Kidney epithelial cell (primary cell): ENCODE measurements at places on chromosomes 7 and 10.
A peak's percentile ranks its signal among the peaks of the same experiment; 100 is the strongest.

- peak; percentile 95 for DNase-seq
Measured at GRCh38 chr10:117653170-117653515, 110.6 kb downstream of the EMX2 start.

DNA sequence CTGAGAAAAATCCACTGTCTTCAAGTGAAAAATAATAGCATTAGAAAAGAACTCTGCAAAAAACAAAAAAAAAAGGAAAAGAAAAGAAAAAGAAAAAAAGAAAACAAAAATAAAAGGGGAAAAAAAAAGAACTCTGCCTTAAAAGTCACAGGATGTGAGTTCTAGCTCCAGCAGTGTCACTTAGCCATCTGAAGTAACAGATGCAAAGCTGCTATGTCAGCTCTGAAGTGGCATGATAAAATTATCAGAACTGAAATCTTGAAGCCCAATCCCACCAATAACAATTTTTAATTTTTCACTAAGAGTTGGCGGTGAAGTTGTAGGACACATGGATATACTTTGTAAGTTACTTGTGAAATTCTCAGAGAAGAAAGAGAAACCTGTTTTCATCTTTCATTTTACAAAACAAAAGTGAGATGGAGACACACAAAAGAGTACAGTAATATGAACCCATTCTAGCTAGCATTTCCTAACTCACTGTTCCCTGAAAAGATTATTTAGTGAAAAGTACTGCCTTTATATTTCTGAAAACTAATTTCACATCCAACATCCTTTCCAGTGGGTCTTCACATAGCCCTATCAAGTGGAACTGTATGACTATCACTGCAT lies 103.5 kb downstream of the ELAPOR2 start:
- DNase-seq: no peak

DNA sequence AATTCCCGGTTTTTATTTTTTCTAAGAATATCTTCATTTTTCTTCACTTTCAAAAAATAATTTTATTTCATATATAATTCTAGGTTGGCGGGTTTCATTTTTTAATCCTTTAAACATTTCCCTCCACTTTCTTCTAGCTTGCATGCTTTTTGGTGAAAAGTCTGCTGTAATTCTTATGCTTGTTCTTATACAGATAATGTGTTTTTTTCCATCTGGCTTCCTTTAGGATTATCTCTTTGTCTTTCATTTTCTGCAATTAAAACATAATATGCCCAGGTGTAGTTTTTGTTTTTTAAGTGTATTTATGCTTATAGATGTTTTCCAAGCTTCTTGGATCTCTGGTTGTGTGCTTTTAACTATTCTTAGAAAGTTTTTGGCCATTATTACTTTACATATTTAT lies 341.3 kb upstream of the SEMA3C start:
- DNase-seq: no peak

- no peak for DNase-seq
Measured at GRCh38 chr7:66277492-66277891, 72.4 kb downstream of the TPST1 start.

DNA sequence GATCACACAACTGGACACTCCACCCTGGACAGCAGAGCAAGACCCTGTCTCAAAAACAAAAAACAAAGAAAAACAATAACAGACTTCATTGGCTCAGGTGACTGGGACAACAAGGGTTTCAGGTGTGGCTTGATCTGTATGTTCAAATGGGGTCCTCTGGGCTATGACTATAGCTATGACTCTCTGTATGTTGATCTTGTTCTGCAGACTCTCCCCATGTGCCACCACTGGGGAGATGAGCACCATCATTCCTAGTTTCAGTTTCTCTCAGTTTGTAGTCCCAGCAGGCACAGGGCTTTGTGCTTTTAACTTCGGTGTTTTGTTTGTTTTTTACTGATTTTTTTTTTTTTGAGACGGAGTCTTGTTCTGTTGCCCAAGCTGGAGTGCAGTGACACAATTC lies 53.8 kb downstream of the SUFU start:
- no peak for DNase-seq

GRCh38 chr7:28354601-28355402 lies 57.5 kb upstream of the CREB5 start:
- peak; percentile 96 for DNase-seq

DNA sequence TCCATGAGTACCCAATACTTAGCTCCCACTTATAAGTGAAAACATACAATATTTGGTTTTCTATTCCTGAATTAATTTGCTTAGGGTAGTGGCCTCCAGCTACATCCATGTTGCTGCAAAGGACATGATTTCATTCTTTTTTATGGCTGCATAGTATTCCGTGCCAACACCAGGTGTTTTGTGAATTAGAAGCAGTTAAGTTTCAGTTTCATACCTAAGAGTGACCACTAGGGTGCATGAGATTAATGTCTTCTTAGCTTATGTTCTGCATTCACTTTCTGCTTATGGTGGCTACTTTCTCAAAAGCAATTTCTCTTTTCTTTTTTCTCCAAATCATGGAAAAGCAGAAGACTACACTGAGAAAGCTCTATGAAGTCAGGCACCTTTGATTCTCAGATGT lies 65.1 kb upstream of the VSTM2A start:
- DNase-seq: no peak

GRCh38 chr10:129767751-129768150 lies 196.3 kb downstream of the EBF3 start:
- no peak for DNase-seq

GRCh38 chr10:22381262-22381661 lies 36.0 kb downstream of the SPAG6 start:
- DNase-seq: no peak

- DNase-seq: no peak
Measured at GRCh38 chr7:41104631-41105030, 598.3 kb downstream of the INHBA start.

DNA sequence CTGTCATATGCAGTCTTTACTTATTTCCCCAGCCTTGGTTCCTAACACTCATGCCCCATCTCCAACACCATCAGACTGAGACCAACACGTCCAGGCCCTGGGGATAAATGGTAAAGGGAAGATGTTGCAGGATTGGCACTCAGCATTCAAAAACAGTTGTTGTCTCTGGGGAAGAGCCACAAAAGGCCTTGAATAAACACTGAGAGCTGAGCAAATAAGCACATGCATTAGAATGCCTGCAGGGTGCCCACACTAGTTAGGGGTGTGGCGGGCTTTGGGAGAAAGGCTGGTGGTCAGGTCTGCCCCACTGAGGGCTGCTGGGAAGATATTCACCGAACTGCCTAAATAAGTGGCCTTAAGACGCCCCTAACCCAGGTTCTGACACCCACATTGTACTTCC lies 391.0 kb downstream of the GFRA1 start:
- no peak for DNase-seq
